ENCODE measurements at places on chromosomes 4 and X.
A peak's percentile ranks its signal among the peaks of the same experiment; 100 is the strongest.

GRCh38 chrX:37905436-37906147 lies 58.2 kb upstream of the DYNLT3 start:
- no peak for DNase-seq

DNA sequence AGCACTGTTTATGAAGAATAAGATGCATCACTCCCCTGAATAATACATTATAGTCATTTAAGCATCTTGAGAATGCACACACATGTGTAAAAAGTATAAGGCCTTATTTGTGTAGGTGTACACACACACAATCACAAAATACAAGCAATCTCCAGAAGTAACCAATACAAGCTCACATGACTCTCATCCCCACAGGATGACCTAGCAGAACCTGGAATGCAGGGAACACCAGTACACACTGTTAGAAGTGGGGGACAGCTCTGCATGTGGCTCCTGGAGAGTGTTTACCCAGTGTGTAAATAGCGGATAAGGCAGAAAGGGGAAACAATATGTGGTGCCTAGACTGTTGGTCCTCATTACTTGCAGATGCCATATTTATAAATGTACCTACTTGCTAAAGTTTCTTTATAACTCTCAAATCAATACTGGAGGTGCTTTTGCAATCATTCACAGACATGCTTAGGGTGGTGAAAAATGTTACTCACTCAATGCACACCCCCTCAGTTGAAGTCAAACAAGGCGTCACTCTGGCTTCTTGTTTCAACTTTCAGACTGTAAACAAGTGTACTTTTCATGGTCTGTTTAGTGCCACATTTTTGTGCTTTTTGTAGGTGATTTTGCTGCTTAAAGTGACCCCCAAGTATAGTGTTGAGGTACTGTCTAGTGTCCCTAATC lies 73.1 kb downstream of the MAGEB17 start:
- DNase-seq: no peak

GRCh38 chrX:36978886-36979285 lies 29.3 kb upstream of the FAM47C start:
- DNase-seq: peak; percentile 63

DNA sequence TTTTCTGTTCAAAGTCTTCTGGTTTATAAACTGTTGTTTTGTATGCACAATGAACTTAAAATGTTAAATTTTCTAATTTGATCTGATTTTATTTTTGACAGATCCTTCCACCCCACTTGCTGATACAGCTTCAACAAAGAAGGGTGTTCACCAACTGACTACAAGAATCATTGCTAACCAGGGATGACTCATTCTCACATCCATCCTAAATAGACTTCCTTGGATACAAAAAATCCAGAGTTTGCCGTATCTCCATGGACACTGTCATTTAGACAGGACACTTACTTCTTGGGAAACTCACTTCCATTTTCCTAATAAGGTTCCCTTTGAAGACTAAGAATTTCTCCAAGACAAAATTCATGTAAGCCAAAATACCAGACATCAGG lies 111.6 kb upstream of the NWD2 start:
- DNase-seq: no peak
